ENCODE measurements at places on chromosomes 12 and 14.

GRCh38 chr12:84218406-84218805 is 694.2 kb downstream of the SLC6A15 start:
- DNase-seq, result no peak

DNA sequence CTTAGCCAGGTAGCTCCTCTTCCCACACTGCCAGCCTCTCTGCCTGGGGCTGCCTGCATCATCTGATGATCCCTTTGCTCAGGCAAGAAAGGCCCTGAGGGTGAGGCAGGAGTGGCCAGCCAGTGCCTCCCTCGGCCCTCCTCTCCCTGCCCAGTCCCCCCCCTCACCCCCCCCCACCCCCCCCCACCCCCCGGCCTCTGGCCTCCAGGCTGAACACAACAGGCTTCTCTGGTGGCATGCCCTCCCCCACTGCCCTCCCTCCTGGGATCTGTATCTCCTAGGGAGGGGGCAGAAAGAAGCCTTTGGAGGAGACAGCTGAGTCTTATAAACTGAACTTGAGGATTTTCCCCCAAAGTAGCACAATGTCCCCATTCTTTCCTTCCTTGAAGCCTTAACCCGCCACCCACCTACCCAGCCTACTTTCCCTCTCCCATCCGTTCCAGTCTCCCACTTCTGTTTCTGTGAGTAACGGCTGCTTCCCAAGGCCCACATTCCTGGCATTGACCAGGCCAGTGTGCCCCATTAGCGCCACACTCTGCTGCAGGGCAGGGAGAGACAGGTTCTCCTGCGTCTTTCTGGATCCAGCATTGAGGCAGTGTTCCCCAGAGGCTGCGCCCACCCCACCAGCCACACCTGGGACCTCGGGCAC is 82.1 kb downstream of the B4GALNT3 start:
- no peak for DNase-seq

DNA sequence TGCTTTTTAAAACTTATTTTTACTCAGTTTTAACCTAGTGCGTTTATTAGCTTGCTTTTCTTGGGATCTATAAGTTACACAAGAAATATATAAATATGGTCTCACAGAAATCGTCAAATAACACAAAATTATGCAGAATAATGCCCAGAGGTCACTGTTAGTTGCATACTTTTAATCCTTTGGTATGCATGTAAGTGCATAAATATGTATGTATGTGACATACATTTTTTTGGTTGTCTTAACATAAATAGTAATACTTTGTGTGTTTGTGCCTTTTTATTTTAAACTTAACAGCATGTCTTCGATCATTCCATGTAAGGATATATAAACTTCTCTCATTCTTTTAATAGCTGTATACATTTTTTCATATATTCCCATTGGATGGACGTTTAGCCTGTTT is 459.6 kb downstream of the PCNX1 start:
- DNase-seq, result no peak

DNA sequence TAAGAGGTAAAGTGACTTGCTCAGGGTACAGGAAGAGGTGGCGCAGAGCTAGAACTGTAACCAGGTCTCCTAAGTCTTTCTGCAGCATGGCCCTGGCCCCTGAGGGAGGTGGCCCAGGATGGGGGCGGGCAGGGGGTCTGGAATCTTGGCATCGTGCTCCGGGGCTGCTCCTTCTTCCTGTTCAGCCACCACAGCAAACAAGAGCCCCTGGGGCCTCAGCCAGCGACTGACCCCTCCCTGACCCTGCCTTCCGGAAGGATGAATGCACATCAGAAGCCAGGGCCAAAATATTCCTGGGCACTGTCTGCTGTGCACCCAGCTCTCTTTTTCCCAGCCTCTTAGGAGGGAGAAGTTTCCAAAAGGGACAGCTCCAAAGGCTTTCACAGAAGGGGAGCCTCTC is 242.8 kb downstream of the DPF3 start:
- DNase-seq, result no peak

DNA sequence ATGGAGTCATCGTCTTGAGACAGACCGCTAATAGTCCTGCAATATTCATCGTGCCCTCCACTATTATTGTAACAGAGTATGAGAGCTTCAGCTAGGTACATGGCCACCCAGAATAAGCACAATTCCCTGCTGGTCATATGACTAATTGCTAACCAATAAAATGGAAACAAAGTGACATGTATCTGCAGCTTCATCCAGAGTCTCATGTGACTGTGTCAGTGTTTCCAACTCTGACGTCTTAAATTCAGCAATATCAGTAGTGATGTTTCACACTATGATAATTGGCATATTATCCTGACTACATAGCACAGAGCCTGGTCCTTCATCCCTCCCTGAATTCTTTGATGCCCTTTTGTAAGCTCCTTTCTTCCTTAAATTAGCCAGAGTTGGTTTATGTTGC is 167.4 kb downstream of the RPS29 start:
- DNase-seq, result no peak

GRCh38 chr12:27344246-27344645 is 11.6 kb downstream of the BMAL2 start:
- no peak for DNase-seq

GRCh38 chr14:104868060-104868740 is 3.1 kb downstream of the CEP170B start:
- DNase-seq, result no peak

GRCh38 chr14:52834440-52834842 is 43.0 kb upstream of the GNPNAT1 start:
- DNase-seq, result no peak

DNA sequence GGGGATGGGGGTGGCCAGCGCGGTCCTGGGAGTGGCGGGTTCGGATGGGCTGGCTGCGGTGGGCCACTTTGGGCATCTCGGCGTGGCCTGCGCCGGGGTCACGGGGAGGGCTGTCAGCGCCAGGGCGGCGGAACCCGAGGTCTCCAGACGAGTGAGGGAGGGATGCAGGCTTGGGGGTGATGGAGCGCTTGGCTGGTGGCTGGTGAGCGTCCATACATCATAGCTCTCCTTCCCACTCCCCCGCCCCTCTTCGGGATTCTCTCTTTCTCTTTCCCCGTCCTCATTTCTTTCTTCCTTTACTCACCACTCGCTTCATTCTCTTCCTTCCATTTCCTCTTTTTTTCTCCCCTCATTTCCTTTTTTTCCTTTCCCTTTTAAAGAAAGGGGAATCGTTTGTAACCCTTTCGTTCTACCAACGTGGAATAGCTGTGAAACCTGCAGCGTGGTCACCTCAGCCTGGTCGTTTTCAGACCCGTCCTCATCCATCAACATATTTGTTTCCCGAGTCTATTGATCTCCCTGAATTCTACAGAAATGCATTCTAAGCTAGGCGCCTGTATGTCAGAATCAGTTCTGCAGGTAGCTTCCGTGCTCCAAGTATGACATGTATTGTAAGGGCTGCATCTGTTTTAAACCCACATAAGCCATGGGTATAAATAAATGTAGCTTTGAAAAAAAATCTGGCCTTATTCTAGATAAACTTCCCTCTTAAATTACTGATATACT is 260.3 kb upstream of the E2F7 start:
- DNase-seq, result no peak

DNA sequence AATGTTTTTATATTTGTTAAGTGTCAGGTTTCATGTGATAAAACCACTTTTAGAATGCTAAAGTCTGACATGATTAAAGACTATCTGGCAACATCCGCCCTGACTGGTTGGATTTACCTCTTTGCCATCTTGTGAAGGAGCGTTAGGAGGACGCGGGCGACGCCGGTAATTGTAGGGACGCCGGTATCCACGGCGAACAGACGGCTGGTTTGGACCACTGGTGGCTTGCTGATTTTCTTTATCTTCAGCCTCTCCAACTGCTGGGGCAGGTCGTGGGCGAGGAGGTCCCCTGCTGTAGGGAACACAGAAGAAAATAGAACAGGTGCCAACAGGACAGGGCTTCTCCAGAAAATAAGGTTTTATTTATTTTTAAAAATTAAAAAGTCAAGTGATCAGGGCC is 21.3 kb downstream of the YBX3 start:
- DNase-seq, result no peak

GRCh38 chr12:15719230-15719629 is 70.0 kb downstream of the EPS8 start:
- DNase-seq, result no peak

GRCh38 chr14:64196056-64196455 is 98.1 kb downstream of the ESR2 start:
- DNase-seq, result no peak

DNA sequence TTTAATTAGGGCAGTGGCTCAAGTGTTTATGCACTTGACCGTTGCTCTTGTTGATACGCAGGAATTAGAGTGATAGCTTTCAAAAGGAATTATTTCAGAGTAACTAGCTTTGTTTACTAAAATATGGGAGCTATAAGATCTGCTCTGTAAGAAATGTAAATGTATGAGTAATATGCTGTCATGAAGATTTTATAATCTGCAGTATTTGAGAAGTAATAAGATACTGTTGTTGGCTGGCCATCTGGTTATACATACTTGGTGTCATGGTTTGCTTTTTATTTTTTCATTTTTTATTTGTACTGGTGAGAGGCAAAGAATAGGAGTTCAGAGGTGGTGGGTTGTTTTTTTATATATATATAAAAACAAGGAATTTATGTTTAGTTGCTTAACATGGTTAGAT is 58.5 kb downstream of the PLXNC1 start:
- no peak for DNase-seq
